Stimulated activated naive CD4-positive, alpha-beta T cell treated with Interleukin-2 at 50 U/mL for 16 hours (primary cell): ENCODE measurements at places on chromosomes 12 and 14.

GRCh38 chr12:81274637-81275529 lies 197.0 kb downstream of the ACSS3 start:
- DNase-seq, result no peak

DNA sequence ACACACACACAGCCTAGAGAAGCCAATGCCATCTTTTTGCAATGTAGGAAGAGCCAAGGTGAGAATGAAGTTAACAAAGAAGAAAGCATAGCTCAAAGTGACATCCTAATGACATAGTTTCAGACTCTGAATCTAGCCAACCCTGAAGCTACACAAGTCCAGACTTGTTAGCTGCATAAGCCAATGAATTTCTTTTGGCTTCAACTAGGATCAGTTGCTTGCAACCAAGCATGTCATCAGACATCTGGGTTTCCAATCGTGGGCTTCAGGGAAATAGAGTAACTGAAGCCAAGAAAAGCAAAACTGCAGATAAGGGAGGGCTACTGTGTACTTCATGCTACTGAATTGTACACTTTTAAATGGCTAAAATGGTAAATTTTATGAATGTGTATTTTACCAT lies 4.4 kb upstream of the GPHN start:
- no peak for DNase-seq

GRCh38 chr14:59020382-59020781 lies 168.1 kb upstream of the DAAM1 start:
- DNase-seq, result no peak

DNA sequence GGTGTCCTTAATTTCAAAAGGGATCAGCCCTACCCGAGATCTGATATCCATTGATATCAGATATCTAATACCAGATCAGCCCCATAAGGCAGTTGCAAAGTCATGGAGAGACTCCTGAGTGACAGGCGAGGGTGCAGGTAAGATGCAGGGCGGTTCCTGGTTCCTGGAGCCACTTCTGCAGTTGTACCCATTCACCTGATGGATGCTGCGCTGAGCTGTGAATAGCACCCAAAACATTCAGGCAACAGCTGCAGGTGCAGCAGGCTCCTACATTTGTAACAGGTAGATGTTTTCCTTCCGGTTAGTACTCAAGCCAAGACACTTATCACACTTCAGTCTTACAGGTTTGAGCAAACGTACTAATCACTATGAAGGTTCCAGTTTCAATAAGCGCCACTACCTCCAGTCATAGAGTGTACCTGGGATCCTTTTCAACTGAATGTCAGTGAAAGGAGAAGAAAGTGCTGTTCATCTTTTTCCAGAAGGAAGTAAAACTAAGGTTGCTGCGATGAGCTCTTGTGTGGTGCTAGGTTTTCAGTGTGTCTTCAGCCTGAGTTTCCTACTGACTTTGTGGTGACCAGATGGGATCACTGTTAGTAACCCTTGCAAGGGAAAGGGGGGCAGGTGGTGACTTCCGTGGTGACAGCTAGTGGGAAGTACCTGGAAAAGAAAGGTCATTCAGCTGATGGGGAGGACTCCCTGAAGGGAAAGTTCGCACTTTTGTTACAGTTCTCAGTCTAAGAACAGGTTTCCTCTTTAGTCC lies 1.9 kb downstream of the ATP6V0A2 start:
- DNase-seq, result peak; percentile 26

- no peak for DNase-seq
These were observed 114.8 kb upstream of the FLRT2 start for GRCh38 chr14:85415015-85415712.

GRCh38 chr12:50110762-50111351 lies 1.2 kb upstream of the COX14 start:
- no peak for DNase-seq

DNA sequence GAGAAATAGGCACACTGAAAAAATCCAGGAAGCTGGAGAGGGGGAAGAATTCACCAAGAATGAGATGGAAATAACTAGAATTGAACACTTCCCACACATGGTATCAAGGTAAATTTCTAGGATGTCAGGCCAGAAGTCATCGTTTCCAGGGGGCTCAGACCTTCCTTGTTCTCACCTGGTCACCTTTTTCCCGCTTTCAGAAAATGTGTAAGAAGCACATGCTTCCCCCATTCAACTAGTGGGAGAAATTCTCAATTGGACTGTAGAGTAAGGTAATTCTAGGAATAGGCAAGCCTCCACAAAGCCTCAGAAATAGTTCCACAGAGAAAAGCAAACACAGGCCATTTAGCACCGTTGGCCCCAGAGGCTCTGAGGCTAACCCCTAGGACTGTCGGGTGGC lies 2.8 kb upstream of the PTMS start:
- no peak for DNase-seq

- peak; percentile 66 for DNase-seq
These were observed 55.0 kb downstream of the PHETA1 start for GRCh38 chr12:111313833-111314259.

DNA sequence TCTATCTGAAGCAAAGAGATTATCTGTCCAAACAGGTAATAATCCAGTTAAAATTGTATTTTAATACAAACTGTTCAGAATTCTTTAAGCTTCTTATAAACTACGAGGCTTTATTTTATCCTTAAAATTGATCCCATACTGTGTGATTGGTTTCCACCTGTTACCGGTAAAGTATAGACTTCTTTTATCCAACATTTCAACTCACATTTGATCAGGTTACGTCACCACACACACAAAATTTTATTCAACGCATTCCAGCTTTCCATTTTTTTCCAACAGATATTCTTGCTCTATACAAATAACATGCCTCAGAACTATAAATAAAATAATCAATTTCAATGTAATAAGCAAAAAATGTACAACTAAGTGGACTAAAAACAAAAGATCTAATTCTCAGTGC lies 4.5 kb downstream of the NOVA1 start:
- no peak for DNase-seq

- DNase-seq, result no peak
These were observed 24.2 kb upstream of the PTHLH start for GRCh38 chr12:27996761-27997160.

DNA sequence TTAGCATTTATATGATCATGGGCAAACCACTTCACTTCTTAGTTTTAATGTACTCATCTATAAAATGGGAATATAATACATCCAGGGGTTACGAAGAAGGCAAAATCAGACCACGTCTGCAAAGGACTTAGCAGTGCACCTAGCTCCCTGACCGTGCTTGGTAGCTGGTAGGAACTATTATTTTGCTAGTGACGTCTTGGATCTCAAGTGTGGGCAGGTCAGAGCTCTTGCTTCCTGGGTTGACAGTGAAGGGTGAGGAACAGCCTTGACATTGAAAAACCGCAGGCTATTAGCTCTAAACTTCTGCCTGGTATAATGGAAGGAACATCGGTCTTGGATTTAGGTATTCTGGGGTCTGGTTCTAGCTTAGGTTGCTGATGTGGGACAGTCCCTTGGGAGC lies 89.3 kb upstream of the MED13L start:
- no peak for DNase-seq

- no peak for DNase-seq
These were observed 163.0 kb upstream of the FKBP4 start for GRCh38 chr12:2631653-2632350.

DNA sequence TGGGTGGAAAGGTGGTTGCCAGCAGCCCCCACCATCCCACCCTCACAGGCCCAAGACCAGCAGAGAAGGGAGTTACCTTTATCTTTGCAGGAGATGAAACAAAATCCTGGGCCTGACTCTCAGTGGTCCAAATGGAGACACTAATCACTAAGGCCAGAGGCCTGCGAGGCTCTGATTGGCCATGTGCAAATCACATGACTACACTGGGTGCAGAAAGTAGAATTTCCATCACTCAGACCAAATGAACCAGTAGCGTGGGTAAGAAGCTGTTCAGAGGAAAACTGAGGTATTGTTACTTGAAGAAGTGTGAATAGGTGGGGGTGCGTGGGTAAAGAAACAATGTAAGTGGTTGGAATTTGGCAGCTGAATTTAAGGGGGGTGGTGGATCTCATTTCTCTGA lies 20.2 kb upstream of the PPP1CC start:
- DNase-seq, result no peak

- no peak for DNase-seq
These were observed 29.0 kb downstream of the FBXW8 start for GRCh38 chr12:116939734-116940133.

- no peak for DNase-seq
These were observed 91.9 kb upstream of the OVCH1 start for GRCh38 chr12:29589286-29589820.

DNA sequence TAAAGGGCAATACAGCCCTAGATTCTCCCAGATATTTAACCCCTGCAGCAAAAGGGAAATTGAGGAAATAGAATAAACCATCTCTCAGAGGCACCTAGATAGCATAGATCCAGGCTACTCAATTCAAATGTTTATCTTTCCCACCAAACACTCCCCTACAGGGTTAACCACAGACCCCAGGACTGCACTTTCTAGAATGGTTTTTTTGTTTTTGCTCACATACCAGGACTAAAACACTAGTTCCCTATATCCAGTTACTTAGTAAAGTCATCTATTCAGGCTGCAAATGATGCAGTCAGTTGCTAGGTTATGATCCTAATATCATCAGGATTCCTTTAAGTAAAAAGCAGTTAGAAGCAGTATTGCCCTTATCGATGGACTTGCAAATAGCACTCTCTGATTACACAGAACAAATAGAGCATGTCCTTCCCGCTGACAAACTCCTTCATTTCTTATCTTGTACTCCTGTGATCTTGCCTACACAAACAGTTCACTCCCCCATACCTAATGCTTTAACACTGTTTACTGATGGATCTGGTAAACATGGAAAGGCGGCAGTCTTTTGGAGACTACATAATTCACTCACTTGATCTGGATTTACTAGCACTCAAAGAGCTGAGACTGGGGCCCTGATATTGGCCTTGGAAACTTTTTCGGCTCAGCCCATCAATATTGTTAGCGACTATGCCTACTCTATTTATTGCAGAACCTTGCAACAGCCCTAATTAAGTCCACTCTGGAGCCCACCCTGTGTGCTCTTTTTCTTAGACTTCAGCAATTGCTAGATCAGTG lies 257.2 kb upstream of the DIO2 start:
- no peak for DNase-seq

DNA sequence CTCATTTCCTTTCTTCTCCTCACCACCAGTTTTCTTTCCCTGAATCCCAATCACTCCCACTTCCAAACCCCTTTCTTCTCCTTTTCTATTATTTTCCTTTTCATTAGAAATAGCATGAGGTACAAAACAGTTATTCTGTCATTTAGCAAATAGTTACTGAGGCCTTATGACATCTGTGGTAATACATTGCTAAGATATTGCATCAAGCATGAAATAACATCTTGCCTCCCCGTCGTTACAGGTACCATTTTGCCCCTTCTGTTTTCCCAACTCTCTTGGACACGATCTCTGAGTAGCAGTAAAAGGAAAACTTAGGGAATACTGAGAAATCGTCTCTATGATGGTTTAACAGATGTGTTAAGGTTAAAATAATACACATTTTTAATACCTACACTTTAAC lies 175.8 kb upstream of the SOX5 start:
- DNase-seq, result no peak

DNA sequence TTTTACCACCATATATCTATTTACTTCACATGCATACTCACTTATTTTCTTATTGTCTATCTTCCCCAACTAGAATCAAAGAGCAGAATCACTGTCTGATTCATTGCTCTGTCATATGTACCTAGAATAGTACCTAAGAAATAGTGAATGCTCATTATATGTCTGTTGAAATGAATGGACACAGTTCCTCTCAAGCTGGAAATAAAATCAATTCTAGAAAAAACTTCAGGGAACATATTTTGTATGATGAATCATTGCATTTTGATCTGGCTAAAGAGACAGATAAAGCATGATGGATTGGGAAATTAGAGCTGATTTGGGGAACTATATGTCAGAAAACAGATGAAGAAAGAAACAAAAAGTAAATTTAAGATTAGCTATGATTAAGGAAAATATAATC lies 623.3 kb downstream of the C12orf50 start:
- DNase-seq, result no peak

GRCh38 chr12:118103201-118103600 lies 610 bp downstream of the VSIG10 start:
- DNase-seq, result no peak

DNA sequence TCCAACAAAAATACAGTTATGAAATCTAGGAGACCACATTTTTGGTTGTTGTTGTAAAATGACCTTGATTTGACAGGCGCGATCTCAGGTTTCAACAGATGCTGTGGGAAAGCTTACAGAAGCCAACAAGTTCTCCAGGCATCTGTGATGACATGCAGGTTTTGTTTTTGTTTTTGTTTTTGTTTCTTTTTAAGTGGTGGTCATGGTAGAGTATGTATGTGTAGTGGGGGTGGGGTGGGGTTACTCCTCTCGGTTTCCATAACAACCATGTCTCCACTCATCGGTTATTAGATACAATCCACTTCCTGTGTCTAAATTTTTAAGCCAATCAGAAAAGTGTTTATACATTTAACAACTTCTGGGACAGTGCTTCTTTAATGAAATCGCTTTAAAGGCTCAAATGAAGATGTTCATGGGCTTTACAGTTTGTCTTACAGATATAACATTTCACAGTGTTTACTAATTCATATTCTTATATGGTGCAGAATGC lies 199.9 kb upstream of the FOXN3 start:
- DNase-seq, result peak; percentile 15

GRCh38 chr12:52604859-52605258 lies 3.6 kb upstream of the KRT72 start:
- DNase-seq, result no peak

DNA sequence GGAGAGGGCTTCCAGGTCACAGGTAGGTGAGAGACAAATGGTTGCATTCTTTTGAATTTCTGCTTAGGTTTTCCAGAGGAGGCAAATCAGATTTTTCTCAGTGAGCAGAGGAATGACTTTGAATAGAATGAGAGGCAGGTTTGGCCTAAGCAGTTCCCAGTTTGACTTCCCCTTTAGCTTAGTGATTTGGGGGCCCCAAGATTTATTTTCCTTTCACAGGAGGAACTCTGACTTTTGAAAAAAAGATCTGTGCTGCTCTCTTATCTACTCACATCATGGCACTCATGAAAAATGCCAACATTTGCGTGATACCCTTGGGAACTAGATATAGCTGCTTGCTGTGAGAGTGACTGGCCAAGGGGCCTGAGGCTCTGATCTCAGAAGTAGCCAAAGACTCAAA lies 58.0 kb upstream of the EVL start:
- DNase-seq, result no peak

- no peak for DNase-seq
These were observed 29.2 kb downstream of the TMEM120B start for GRCh38 chr12:121741743-121742142.
